ENCODE measurements at places on chromosomes 6 and 20.

GRCh38 chr6:32092760-32093497 is 16.2 kb downstream of the TNXB start:
- DNase-seq, result no peak

DNA sequence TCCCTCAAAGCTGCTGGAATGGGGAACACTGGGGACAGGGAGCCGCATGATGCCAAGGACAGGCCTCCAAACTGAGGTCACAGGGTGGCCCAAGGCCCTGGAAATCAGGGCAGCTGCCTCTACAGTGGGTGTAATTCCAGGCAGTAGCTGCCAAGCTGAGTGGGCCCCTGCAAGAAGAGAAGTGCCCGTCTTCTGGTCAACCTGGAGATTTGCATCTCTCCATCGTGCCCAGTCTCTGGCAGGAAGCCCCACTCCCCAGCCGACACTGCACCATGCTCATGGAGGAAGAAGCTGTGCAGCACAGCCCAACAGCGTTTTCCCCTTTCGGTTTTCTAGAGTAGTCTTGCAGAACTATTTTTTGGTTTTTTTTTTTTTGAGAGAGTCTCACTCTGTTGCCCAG is 2.2 kb upstream of the FAM209A start:
- no peak for DNase-seq

DNA sequence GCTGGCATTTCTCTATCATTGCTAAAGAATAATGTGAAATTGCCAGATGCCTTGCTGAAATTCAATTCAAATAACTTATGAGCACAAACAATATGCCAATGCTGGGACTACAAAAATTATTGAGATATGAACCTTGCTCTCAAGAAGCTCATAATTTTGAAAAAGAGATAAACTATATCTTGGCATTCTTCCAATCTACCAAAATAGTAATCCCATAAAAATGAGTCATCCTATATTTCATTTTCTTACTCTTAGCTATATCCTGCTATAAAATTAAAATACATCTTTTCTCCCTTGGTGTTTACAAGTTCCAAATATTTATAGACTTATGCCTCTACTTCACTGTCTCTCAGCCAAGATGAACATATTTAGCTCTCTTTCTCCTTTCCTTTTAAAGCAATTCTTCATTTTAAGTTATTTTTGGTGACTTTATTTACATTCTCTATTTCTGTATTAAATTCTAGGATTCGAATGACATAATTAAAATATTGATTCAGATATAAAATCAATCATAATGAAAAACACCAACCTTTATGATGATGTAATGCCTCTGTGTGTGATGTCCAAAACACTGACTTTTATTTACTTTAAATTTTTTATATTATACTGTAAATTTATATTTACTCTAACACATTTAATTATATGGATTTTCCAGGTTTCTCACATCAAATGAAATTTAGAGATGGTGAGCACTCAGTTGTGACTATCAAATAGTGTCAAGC is 152.6 kb downstream of the CDK19 start:
- no peak for DNase-seq

DNA sequence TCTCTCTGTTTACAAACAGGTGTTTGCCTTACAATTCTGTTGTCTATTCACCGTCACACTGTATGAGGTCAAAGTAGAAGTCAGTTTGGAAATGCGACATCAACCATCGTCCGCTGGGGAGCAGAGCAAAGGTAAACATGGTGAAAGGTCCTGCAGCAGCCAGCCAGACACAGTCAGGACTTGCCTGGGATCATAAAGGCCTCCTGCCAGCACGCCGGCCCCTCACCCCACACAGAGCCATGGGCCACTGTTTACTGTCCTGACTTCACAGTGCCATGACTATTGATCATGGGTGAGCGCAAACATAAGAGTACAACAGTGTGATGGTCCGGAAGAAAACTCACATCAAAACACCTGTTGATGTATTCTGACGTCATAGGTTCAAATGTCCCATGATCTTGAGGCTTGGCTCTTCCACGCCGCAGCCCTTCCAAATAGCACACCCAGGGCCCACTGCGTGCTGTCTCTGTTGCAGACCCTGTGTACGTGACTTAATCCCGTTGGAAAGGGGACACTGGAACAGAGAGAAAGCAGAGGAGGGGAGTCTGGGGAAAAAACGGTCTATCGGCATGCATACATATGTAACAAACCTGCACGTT is 16.9 kb upstream of the PPP1R3G start:
- no peak for DNase-seq

GRCh38 chr6:33740204-33740608 is 6.5 kb downstream of the IP6K3 start:
- DNase-seq, result no peak

GRCh38 chr20:57998276-57998675 is 230.2 kb downstream of the ANKRD60 start:
- DNase-seq, result no peak

- DNase-seq, result no peak
Observed at GRCh38 chr6:161568885-161569456, 295.1 kb upstream of the AGPAT4 start.

GRCh38 chr6:11500008-11500407 is 37.5 kb upstream of the TMEM170B start:
- peak; percentile 76 for DNase-seq

- no peak for DNase-seq
Observed at GRCh38 chr6:43809417-43810305, 39.6 kb downstream of the VEGFA start.

DNA sequence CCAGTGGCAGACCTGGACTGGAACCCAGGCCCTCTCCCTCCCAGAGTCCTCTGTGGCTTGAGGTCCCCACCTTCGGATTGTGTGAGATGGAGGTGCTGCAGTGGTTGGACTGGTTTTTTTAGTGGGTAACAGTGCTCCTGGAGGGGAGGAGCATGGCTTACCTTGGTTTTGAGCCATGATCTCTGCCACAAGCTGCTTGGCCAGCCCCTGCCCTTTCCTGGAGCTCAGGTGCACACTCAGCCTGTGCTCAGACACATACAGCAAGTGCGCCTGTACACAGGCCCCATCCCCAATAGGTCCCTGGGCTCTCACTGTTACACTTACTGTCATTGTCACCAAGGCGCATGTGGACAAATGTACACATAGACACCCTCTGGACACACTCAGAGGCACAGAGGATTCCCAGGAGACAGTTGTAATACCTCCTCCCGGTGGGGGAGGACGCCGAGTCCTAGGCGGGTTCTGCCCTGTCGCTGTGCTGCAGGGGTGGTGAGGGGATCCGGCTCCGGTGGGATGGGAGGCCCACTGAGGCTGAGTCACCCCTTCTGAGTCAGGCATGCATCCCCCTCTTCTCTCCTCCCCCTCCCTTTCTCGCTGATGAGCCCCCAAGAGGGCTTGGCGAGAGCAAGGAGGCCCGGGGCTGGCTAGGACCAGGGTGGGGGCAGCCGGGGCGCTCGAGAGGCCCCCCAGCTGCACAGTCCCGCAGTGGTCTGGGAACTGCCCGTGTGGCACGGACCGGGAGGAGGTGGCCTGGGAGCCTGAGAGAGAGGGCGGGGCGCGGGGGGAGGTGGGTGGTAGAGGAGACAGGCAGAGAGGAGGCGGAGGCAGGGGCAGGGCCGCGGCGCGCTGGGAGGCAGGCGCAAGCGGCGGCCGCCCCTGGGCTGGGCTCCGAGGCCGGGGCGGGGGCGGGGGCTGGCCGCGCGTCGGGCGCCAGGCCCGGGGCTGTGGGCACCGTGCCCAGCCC is 522 bp upstream of the EPB41L1 start:
- DNase-seq, result peak; percentile 54

- DNase-seq, result no peak
Observed at GRCh38 chr6:57224769-57225515, 2.8 kb upstream of the RAB23 start.

- no peak for DNase-seq
Observed at GRCh38 chr6:111993342-111993741, 60.6 kb upstream of the CCN6 start.

- no peak for DNase-seq
Observed at GRCh38 chr6:14758421-14759081, 487.3 kb upstream of the JARID2 start.

DNA sequence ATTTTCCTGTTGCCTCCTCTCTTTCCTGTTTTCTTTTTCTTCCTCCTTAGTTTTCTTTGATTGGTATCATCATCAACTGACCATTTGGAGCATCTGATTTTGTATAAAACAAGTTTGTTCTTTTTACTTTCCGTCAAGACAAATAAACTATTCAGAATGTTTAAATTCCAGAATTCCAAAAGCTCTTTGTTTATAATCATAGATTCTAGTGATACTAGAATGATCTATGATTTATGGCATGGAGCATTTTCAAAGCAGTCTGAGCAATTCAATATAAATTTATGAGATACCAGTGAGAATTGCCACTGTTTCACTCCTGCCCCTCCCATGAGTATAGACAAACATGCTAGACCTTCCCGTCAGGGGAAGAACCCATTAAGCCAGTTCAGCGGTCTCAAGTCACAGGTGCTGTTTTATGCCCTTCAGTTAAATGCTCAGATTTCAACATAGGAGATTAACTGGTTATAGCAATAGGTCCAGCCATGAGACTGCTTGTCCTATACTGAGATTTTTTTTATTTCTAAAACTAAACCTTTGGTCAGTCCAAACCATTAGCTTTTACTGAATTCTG is 60.7 kb downstream of the GRIK2 start:
- DNase-seq, result no peak

DNA sequence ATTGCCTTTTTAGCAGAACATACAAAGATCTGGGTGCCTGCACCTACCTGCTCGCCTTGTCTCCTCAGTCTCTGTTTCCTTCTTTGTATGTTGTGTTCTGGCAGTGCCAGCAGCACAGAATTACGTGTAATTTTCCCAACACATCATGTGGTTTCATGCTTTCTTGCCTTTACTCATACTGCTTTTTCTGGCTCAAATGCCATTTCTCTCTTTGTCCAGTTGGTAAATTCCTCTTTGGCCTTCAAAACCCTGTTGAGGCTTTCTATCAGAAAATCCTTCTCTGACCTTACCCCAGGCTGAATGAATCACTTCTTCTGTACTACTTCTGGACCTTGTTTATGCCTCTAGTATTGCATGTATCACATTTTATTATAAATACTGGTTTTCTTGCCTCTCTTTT is 31.8 kb downstream of the L3MBTL3 start:
- no peak for DNase-seq

- DNase-seq, result no peak
Observed at GRCh38 chr6:169341706-169342105, 88.1 kb upstream of the THBS2 start.

- no peak for DNase-seq
Observed at GRCh38 chr6:2746557-2747061, 4.1 kb downstream of the MYLK4 start.

DNA sequence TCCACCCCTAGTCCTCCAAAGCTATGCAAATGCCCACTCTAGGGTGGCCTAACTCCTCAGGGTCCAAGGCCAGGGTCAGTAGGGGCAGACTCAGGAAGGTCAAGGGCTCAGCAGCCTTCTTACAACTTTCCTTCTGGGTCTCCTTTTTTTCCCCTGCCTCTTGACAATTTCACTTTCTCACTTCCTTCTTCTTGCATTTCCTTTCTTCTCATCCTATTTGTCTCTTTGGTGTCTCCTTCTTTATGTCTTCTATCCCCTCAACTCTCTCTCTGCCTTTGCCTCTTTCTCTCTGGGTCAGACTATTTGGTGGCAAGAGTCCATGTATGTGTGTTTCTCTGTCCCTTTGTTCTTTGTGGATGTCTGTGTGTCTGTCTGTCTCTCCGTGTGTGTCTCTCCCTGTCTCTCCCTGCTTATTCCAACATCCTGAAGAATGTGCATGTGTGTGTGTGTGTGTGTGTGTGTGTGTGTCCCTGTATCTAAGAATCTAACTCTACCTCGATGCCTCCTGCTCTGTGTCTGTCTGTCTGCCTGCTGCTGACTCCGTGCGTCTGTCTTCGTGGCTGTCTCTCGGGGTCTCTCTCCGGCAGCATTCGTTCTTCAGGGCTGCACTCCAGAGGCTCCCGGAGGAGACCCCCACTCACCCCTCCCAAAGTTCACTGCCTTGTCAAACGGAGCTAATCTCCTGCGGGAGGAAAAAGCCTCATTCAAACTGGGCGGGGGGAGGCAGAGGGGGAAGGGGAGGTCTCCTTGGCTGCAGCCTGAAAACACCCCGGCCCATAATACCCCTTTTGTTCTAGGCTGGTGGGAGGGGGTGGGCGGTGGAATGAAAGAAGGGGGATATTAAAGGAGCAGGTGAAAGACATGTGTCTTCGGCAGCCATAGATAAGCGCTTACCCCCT is 51.7 kb upstream of the FOXP4 start:
- no peak for DNase-seq

DNA sequence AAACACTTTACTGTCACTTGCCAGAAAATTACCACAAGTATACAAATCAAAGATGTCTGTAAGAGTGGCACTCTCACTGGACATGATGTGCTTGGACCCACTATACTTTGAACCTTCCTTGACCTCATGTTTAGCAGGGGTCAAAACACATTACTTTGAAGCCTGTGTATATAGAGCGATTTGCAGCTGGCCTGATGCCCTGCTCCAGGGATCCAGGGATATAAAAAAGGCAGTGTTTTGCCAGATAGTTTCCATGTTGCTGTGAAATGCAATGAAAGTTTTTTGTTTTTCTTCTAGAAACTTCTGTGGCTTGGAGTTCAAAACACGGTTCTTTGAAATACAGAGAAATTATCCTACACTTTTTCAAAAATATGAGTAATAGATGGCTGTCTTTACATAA is 165.7 kb downstream of the FOXC1 start:
- DNase-seq, result no peak

- DNase-seq, result peak; percentile 42
Observed at GRCh38 chr20:9241232-9241692, 172.4 kb downstream of the PLCB4 start.

DNA sequence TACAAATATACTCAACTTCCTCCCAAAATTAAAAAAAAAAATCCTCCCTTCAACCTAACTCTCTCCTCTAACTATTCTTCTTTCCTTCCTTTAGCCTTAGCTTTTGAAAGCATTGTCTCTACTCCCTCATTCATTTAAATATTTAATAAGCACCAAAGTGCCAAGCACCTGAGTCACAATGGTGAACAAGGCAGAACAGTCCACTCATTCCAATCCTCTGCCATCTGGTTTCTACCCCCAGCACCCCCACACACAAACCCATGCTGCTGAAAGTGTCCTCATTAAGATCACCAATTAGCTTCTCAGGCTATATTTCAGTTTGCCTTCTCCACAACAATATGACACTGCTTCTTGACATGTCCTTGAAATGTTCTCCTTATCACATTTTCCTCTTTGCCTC is 76.3 kb downstream of the DTNBP1 start:
- no peak for DNase-seq

- DNase-seq, result peak; percentile 37
Observed at GRCh38 chr20:57622579-57623381, 2.6 kb upstream of the ZBP1 start.

DNA sequence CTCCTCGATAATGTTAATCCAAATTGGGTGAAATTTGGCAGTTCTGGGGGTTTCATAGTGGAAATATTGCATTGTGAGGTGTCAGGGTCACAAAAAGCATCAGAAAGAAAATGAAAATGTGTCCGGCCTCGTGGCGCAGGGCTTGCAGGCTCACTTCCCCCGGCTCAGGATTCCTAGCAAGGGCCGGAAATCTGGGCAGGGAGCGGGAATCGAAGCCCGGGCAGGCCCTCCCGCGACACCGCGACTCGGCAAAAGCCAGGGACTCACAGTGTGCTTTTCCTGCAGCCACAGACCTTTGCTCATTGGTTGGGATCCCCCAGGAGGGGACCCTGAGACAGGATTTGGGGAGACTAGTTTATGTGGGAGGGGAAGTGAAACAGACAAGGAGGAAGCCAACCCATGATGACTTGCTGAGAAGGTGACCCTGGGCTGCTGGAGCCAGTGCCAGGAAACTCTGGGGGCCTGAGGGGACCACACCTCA is 847 bp upstream of the CD93 start:
- DNase-seq, result peak; percentile 87

All from kidney capillary endothelial cell (primary cell).